ENCODE measurements at places on chromosomes 6 and 20.

DNA sequence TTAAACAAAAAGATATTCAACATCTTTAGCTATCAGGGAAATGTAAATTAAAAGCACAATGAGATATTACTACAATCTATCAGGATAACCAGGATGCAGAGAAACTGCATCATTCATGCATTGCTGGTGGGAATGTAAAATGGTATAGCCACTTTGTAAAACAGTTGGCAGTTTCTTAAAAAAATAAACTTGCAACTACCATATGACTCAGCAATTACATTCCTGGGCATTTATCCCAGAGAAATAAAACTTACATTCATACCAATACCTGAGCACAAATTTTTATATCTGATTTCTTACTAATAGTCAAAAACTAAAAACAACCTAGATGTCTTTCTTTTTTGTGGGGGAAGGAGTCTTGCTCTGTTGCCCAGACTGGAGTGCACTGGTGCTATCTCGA, 190.3 kb upstream of the TAB2 start:
- H3K27ac ChIP-seq, result no peak overlapping the region
- H3K36me3 ChIP-seq, result no peaks in the 10 kb centered on the region
- H3K4me1 ChIP-seq, result no peaks in the 10 kb centered on the region
- H3K27me3 ChIP-seq, result no peaks in the 10 kb centered on the region
- H3K4me3 ChIP-seq, result no peak overlapping the region

DNA sequence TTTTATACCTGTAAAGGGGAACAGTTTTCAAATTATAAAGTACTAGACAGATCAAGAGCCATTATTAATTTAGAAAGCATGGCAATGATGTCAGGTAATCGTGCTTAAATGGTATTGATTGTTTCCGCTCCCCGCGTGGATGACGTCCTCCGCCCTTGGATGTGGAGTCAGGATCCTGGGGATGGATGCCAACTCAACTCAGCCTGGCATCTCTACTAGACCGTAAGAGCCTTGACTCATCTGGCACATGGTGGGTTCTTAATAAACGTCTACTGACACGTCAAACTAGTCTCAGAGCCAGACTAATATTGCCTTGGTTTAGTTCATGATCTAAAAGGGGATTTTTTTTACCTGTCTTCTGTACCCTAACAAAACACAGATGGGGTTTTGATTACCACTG, 80.2 kb downstream of the LRFN2 start:
- no peaks in the 10 kb centered on the region for H3K27me3 ChIP-seq
- H3K27ac ChIP-seq, result no peak overlapping the region
- H3K36me3 ChIP-seq, result no peaks in the 10 kb centered on the region
- DNase-seq, result no peak
- no peaks in the 10 kb centered on the region for H3K4me1 ChIP-seq

GRCh38 chr20:62760471-62760855, 35.8 kb upstream of the MRGBP start:
- no peaks in the 10 kb centered on the region for H3K4me1 ChIP-seq
- no peaks in the 10 kb centered on the region for H3K36me3 ChIP-seq
- H3K4me3 ChIP-seq, result no peak overlapping the region
- H3K27ac ChIP-seq, result no peak overlapping the region
- no peaks in the 10 kb centered on the region for H3K27me3 ChIP-seq

DNA sequence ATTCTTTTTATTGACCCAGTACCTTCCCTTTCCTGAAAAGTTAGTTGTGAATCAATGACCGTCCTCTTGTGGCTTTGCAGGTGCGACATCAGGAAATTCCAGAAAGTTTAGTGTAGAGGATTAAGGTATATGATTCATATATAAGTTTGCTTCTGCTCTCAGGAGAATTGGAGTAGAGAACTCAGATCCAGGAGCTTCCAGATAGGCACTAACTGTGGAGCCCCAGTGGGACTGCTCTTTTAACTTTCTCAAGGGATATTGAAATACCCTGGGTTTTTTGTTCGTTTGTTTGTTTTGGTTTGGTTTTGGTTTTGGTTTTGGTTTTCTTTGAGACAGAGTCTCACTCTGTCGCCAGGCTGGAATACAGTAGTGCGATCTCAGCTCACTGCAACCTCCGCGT, 9.5 kb downstream of the TAAR2 start:
- H3K4me3 ChIP-seq, result no peak overlapping the region
- DNase-seq, result no peak
- H3K27ac ChIP-seq, result no peak overlapping the region
- no peaks in the 10 kb centered on the region for H3K4me1 ChIP-seq

GRCh38 chr20:33664762-33665144, 2.0 kb upstream of the ACTL10 start:
- no peaks in the 10 kb centered on the region for H3K27me3 ChIP-seq
- no peak overlapping the region for H3K27ac ChIP-seq
- peaks cover 46% of the 10 kb centered on the region for H3K4me1 ChIP-seq
- DNase-seq, result no peak
- peaks cover 15% of the 10 kb centered on the region for H3K36me3 ChIP-seq

DNA sequence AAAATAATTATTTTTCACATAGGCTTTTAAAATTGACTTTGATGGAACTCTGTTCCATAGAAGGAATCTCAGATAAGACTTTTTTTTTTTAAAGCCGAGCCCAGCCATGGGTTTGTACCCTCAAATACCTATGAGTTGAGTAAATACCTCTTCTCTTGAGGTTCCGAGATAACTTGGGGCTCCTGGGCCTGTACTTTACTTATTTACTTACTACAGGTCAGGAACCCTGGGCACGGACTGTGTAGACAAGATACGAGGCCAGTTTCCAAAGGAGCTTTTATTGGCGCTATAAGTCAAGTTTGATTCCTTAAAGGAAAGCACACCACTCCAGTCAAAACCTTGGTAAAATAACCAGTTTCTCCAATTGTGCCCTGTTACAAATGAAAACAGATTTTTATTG, 7.5 kb downstream of the AFG1L start:
- no peak overlapping the region for H3K27ac ChIP-seq
- H3K4me1 ChIP-seq, result no peaks in the 10 kb centered on the region
- no peaks in the 10 kb centered on the region for H3K36me3 ChIP-seq

- H3K4me1 ChIP-seq, result peaks cover 21% of the 10 kb centered on the region
- peak within 1 kb of the TSS; percentile 61 for H3K4me3 ChIP-seq
- DNase-seq, result no peak
- no peaks in the 10 kb centered on the region for H3K36me3 ChIP-seq
- peak within 1 kb of the TSS; percentile 86 for H3K27ac ChIP-seq
- no peaks in the 10 kb centered on the region for H3K27me3 ChIP-seq
These were observed at the start of gene FOXQ1 for GRCh38 chr6:1311400-1312202. Gene FOXQ1, plus strand, starts transcription at chr6:1312098. Its CDS starts 607 bp downstream, at chr6:1312705.

DNA sequence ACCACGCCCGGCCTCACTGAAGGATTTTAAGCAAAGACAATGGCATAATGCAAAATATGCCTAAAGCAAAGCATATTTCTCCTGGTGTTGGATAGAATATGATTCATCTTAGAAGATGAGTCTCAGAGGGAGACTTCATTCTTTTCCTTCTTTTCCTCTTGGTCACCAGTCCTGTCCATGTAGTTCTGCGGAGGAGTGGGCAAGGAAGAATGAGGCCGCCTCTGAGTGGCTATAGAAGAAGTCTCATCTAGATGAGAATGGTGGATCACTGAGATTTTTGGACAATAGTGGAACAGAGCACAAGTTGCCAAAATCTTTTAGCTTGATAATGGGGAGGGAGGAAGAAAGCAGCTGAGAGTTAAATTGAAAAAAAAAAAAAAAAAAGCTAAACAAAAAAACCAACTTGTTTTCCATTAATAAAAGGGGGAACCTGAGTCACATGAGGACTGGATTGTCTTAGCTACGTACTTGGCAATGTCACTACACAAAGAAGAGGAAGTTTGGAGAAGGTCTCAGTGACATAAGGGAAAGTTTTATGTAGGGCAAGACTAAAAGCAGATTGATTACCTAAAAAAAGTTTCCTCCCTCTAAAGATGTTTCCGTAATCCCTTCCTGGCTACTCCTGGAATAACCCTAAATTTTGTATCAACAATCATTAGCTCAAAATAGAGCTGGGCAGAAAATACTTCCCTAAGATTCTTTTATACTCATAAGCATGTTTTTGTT, 6.0 kb downstream of the CD83 start:
- no peak overlapping the region for H3K27ac ChIP-seq
- H3K4me1 ChIP-seq, result peaks cover 20% of the 10 kb centered on the region
- no peaks in the 10 kb centered on the region for H3K36me3 ChIP-seq
- H3K27me3 ChIP-seq, result no peaks in the 10 kb centered on the region

DNA sequence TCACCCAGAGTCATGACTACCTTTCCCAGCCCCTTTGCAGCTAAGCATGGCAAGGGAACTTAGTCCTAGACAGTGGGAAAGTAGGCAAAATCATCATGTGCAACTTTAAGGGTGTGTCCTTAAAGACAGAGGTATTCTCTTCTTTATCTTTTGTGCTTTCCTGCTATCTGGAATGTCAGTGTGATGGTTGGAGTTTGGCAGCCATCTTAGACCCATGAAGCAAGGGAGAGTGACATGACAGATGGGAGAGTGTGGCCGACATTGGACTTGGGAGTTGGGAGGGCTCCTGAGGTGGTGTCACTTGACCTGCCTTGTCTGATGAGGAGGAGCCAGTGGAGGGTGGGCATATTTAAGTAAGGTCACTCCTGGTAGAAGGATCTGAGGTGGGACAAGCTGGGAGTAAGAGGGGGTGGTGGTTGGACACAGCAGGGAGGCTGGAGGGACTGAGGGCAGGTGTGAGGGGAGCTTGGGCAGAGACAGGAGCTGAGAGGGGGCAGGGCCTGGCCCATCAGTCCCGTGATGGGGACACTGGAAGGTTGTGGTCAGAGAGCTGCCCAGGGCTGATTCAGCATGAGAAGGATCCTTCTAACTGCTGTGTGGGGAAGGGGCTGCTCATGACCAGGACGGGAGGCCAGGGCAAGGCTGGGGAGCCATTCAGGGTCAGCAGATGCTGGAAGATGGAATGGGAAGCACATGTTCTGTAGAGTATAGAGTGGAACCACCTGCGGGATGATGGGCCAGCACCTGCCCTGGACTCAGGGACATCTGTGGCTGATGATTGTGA, 29.5 kb upstream of the SULF2 start:
- H3K4me1 ChIP-seq, result no peaks in the 10 kb centered on the region
- DNase-seq, result no peak
- H3K27ac ChIP-seq, result no peak overlapping the region
- no peak overlapping the region for H3K4me3 ChIP-seq

DNA sequence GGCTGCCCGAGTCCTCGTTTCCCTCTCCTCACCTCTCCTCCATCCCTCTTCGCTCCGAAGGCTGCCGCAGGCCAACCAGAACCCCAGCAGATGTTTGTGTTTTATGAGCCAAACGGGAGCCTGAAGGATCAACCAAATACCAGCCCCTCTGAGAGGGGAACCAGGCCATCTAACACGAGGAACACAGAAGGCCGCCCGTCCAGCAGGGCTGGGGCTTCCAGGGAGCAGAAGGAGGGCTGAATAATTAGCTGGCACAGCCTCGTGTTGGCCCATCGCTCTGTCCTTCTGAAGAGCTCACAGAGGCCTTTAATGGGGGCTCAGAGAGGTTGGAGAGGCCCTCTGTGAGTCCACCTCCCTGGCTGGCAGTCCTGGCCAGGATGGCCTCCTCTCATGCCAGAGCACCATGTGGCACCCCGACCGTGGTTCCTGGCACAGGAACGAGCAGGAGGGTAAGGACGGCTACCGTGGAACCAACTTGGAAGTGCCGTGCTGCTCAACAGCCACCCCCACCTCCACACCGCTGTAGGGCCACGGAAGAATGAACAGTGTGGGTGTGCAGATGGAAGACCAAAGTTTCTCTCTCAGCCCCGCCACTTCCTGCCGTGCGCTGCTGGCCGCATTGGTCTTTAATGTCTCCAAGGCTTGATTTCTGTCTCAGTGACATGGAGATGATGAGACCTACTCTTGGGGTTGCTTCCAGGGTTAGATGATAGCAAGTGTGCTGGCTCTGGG, 155.2 kb downstream of the SCML4 start:
- H3K4me1 ChIP-seq, result peaks cover 9% of the 10 kb centered on the region
- no peak for DNase-seq
- H3K27me3 ChIP-seq, result no peaks in the 10 kb centered on the region
- H3K36me3 ChIP-seq, result no peaks in the 10 kb centered on the region
- H3K27ac ChIP-seq, result no peak overlapping the region
- no peak overlapping the region for H3K4me3 ChIP-seq

DNA sequence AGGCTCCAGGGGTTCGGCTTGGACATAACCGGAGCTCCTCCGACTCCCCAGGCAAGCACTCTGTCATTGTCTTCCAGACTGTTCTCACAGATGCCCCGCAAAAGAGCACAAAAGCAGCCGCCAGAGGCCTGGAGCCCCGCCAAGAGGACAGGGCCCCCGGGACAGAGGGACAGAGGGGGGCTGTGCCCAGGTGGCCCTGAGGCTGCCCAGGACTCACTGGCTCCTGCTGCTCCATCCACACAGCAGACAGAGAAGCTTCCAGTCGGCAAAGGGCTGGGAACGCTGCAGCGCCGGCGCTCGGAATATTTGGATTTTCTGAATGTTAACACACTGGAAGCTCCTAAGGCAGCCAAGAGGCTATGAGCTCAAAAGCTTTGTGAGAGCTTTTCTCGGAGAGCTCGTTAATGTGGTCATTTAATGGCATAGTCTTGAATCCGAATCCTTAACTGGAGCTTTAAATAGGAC, 68.0 kb upstream of the QKI start:
- DNase-seq, result no peak
- H3K36me3 ChIP-seq, result no peaks in the 10 kb centered on the region
- H3K4me3 ChIP-seq, result no peak overlapping the region
- H3K4me1 ChIP-seq, result peaks cover 17% of the 10 kb centered on the region

DNA sequence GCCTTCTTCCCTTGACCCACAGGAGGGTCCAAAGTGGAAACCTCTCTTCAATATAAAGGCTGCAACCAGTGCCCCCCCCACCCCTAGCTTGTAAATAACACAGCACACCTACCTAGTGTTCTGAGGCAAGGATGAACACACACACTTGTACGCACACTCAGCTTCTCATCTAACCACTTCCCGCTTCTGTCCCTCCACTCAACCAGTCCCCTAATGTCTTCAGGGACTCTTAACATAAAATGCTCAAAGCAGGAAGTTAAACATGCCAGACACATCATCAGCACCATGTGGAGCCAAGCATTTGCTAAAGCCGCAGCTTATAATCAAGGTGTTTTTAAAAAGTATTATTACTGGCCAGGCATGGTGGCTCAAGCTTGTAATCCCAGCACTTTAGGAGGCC, 35.3 kb downstream of the FOXQ1 start:
- H3K4me1 ChIP-seq, result peaks cover 47% of the 10 kb centered on the region
- H3K27ac ChIP-seq, result peak overlapping the region; percentile 73
- no peak for DNase-seq

GRCh38 chr6:41054511-41054910, 1.5 kb downstream of the APOBEC2 start:
- DNase-seq, result no peak
- no peak overlapping the region for H3K4me3 ChIP-seq
- H3K27me3 ChIP-seq, result no peaks in the 10 kb centered on the region
- peaks cover 78% of the 10 kb centered on the region for H3K4me1 ChIP-seq
- no peaks in the 10 kb centered on the region for H3K36me3 ChIP-seq

DNA sequence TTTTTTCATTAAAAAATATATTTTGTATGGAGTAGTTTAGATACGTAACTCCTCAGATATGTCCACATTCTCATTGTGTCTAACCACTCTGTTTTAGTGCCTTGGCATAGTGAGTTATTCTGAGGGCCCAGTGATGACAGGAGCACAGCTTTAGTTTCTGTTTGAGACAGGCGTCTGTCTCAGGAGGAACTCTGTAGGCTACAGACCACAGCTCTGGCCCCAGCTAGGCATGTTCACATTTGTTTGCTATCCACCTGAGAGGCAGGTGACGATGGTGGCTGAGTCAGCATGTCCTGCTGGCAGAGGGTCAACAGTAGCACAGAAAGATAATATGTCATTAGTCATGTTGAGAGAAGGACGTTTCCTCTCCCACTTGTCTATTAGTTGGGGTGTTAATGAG, 16.3 kb downstream of the LRRC1 start:
- H3K4me3 ChIP-seq, result no peak overlapping the region
- no peak overlapping the region for H3K27ac ChIP-seq

- H3K27ac ChIP-seq, result no peak overlapping the region
- H3K36me3 ChIP-seq, result no peaks in the 10 kb centered on the region
- H3K4me1 ChIP-seq, result no peaks in the 10 kb centered on the region
- no peaks in the 10 kb centered on the region for H3K27me3 ChIP-seq
- DNase-seq, result no peak
- no peak overlapping the region for H3K4me3 ChIP-seq
These were observed 73.5 kb upstream of the RNF217 start for GRCh38 chr6:124888581-124889371.

All from esophagus muscularis mucosa (tissue), 4 donors.